ENCODE measurements at places on chromosomes 7 and 10.

DNA sequence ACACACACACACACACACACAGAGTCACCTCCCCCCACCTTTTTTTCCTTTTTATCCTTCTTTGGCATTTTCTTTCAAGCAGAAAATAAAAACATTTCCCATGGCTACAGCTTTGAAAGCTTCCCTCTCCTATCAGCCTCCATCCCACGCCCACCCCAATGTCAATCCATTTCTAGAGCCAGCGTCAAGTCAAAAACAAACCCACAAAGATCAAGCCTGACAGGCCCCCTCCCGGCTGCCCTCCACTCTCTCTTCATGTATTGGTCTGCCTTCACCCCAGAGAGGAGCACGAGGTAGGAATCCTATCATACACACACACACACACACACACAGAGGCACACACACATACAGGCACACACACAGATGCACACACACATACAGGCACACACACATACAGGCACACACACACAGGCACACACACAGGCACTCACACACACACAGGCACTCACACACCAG is 8.0 kb upstream of the TNRC18 start:
- DNase-seq, result no peak

GRCh38 chr7:32428546-32428945 is 61.6 kb downstream of the LSM5 start:
- no peak for DNase-seq

GRCh38 chr7:39946693-39947092 is 3.4 kb upstream of the CDK13 start:
- DNase-seq, result no peak

DNA sequence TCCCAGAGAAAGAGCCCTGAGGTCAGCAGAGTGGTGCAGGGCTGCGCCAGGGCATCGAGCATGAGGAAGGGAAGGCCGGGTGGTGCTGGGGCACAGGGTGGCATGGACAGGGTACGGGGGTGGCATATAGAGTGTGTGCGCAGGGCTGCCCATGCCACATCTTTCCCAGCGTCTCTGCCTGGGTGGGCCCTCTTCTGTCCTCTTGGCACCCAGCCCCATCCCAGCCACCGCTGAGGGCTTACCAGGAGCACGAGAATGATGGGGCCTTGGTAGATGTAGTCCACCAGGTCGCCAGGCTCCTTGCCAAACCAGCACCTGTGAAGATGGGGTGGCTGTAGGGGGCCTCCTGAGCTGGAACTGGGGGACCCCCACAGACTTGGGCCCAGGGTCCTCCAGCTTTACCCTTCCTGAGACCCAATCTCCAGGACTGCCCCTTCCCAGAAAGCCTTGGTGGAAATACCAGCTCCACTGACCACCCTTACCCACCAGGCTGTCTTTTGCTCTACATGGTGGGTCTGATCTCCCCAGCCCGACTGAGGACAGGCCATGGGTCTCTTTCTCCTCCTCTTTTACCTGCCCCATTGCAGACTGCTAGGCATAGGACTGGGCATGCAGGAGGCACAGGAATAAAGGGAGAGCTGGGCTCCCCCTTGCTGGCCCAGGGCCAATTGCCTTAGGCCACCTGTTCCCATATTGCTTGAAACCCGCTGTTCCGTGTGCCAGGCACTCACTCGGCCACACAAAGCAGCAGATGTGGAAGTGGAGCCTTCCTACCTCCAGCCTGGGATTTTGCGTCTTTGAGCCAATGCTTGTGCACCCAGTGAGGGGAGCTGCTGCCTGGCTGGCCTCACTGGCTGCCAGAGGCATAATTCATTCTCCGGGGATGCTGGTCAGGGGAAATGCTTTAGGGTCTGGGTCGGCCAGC is 21.7 kb downstream of the CRHR2 start:
- DNase-seq, result no peak

DNA sequence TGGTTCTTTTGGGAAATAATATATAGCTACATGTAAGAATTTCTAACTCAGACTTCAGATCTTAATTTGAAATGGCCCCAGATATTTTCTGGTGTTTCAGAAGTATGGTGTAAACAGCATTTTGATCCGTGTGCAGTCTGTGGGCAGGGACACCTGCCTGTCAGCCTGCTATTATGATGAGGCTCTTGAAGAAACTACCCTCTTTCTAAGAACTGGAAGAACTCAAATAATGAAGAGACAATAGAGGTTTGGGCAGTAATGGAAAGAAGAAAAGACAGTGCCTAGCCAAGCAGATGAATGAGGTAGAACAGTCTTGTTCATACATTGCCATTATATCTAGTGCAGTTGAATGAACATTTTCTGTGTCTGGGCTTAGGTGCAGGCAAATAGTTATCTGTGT is 256.6 kb downstream of the ARHGAP21 start:
- no peak for DNase-seq

- no peak for DNase-seq
Observed at GRCh38 chr10:79189853-79190435, 121.2 kb downstream of the ZMIZ1 start.

DNA sequence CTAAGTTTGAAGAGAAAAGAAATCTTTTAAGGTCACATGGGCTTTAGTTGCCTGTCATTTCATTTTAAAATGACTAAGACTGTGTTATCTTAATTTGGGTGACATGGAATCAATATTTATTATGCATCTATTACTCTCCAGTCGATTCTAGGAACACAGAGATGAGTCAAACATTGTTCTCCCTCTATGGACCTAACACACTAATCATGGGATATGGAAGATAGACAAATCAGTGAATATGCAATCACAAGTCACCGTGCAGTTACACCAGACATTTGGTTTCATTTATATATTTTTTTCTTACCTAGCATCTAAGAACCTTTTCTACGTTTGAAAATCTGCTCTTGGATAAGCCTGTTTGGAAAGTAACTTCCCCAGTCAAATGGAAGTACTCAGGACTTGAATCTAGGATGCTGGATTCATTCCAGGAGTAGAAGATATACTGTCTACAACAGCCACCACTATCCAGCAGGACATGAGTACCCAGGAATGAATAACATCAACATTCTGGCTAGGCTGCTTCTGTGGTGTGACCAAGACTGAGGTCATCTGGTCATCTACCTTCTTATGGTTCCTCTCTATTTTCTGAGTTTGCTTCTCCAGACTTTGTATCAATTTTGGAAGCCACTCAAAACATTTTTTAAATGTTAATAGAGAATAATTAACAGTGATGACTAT is 902.9 kb upstream of the LRRN3 start:
- no peak for DNase-seq

GRCh38 chr10:96619796-96620773 is 33.3 kb upstream of the TM9SF3 start:
- no peak for DNase-seq

- no peak for DNase-seq
Observed at GRCh38 chr10:74113546-74113945, 37.1 kb downstream of the AP3M1 start.

DNA sequence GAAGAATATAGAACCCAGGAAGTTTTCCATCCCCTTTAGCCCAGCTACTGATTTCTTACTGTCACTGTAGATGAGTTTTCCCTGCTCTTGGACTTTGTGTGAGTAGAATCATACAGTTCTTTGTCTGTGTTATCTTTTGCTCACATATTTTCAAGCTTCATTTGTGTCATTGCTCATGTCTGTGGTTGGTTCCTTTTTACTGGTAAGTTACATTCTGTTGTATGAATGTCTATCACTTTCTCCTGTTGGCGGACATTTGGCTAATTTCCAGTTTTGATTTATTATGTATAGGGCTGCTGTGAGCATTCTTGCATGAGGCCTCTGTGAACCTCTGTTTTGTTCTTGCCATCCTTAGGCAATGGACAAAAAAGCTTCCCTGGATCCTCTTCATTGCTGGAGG is 5.3 kb downstream of the GLRX3 start:
- no peak for DNase-seq

DNA sequence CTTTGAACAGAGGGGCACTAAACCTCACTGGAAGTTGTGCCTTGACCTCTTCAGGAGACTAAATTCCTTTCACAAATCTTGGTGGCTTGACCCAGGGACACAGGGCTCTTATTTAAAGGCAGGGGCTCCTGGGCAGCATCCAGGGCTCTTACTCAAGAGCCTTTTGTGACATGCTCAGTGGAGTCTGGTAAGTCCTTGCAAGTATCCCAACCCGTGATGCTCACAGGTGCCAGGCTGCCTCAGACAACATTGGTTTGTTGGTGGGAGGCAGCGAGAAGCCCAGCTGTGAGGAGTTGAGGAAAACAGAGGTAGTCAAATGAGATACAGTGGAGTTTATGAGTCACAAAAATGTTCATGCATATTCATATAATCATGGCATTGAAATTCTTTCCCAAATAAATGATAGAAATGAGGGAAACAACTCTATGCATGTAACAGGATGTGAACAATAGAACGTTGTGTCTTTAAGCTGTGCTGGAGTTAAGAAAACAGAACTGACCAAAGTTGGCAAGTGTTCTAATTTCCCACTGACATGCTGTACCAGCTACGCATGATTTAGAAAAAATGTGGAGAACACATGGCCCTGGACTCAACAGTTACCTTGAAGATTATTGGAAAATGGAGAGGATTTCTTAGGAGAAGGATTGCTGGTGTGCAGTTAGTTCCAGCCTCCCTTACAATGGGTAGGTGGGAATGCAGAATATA is 654.5 kb upstream of the COBL start:
- DNase-seq, result no peak

GRCh38 chr10:126214021-126214420 is 174.3 kb downstream of the ADAM12 start:
- DNase-seq, result no peak

DNA sequence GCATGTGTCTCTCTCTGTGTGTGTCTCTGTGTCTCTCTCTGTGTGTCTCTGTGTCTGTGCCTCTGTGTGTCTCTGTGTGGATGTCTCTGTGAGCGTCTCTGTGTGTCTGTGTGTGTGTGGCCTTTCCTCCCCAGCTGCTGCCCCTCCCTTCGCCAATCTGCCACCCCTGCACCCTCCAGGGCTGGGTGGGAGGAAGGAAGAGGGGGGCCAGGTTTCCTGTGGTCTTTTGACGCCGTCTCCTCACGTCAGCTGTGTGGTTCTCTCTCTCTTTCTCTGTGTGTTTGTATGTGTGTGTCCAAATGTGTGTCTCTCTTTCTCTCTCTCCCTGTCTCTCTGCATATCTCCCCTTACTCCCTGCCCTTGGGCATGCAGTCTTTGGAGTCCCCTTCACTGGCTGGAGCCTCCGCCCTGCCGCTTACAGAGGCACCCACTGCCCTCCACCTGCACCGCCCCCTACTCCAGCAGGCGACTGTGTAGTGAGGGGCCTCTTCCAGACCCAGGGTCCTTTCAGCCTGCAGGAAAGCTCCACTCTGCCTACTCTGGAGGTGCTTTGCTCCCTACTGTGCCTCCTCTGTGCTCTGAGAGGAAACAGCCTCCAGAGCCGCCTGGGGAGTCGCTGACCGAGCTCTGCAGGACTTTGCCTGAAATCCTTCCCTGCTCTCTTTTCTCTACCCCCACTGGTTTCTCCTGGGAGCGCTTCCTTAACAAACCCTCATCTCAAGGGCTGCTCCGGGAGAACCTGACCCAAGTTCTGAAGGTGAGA is 44.2 kb upstream of the C10orf71 start:
- peak; percentile 85 for DNase-seq

GRCh38 chr10:24333736-24334135 is 124.8 kb downstream of the KIAA1217 start:
- DNase-seq, result no peak

GRCh38 chr10:77313066-77313750 is 324.4 kb downstream of the KCNMA1 start:
- DNase-seq, result no peak

DNA sequence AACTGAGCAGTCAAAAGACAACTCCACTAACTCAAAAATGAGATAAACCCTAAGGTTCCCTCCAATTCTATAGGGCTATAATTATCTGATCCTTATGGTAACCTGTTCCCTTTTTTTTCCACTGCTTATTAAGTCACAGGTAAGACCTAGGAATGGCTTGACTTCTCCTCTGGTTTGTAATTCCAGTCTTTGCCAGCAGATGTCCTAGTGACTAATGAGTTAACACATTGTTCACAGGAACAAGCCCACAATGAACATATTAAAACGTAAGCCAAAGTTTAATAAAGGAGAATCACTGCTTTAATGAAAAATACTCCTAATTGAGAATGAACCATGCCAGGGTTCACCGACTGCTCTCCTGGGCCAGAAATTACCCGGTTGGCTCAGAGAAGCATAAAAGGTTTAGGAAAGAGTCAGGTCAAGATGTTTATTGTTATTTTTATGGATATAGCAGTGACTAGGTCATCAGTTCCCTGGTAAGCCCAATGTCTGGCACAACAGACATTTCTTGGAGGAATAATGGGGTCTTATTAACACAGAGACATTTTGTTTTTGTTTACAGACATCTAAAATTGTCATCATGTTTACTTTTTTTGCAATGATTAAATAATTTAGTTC is 120.1 kb downstream of the ELAPOR2 start:
- DNase-seq, result peak; percentile 39

DNA sequence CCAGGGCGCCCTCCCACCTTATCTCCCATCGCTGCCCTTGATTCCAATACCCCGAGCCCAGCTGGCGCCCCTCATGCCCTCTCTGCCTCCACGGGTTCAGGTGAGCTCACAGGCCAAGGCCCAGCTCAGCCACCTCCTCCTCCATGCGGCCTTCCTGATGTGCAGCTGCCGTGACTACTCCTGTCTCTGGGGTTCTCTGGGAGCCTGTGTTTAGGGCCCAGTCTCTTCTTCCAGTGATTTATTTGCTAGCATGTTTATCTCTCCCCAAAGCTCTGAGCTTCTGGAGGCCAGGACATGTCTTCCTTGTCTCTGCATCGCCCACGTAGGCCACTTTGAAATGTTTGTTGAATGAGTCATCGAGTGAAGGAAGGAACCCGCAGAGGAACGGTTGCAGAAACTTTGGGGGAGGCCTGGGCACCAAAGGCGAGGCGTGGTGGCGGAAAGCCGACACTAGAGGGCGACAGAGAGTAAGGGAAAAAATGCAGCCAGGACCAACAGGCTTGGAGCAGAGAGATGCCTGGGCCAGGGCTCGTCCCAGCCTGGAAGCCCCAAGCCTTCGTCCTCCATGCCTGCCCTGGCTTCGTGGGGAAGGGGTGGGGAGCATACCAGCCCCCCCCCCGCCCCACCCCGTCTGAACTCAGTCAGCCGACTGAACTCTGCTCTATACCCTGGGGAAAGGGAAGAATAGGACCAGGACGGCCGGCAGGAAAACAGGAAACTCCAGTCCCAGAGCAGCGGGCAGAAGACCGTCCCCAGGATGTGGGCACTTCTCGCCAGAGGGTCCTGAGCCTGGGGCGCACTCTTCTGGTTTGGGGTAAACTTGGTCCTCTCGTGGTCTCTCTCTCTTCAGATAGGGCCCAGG is 10.9 kb upstream of the HSPB1 start:
- peak; percentile 93 for DNase-seq

DNA sequence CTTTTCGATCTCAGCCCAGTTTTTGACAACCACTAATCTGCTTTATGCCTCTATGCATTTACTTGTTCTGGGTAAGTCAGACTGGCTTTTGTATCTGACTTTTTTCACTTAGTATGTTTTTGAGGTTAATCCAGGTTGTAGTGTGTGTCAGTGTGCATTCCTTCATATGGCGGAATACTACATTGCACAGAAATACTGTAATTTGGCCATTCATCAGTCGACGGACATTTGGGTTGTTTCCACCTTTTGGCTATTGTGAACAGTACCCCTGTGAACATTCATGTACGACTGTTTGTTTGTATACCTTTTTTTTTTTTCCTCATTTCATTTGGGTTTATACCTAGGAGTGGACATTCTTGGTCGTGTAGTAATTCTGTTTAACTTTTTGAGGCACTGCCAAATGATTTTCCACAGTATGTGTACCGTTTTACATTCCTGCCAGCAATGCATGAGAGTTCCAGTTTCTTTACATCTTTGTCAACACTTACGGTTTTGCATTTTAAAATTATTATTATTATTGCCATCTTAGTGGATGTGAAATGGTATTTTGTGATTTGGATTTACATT is 57.4 kb downstream of the MKLN1 start:
- no peak for DNase-seq

GRCh38 chr10:78516236-78516635 is 482.6 kb downstream of the RPS24 start:
- DNase-seq, result no peak

Measured in GDM1 (cell line).